ENCODE measurements at places on chromosomes 5 and 9. TPM values are rescaled to one million over a fixed set of nuclear protein-coding genes. Genes with fewer than 3 reads are reported as not detected.

GRCh38 chr9:70753311-70753710 is 338.9 kb upstream of the KLF9 start:
- H3K4me1 ChIP-seq: peaks cover 14% of the 10 kb centered on the region
- peaks cover 6% of the 10 kb centered on the region for H3K36me3 ChIP-seq
- no peak overlapping the region for H3K4me3 ChIP-seq
- peak; percentile 10 for DNase-seq
- H3K27ac ChIP-seq: no peak overlapping the region

- no peak for DNase-seq
- H3K27me3 ChIP-seq: peaks cover 75% of the 10 kb centered on the region
- H3K4me1 ChIP-seq: peaks cover 8% of the 10 kb centered on the region
- no peaks in the 10 kb centered on the region for H3K36me3 ChIP-seq
These were observed 617 bp upstream of the PTPRD start for GRCh38 chr9:10613419-10613818.

DNA sequence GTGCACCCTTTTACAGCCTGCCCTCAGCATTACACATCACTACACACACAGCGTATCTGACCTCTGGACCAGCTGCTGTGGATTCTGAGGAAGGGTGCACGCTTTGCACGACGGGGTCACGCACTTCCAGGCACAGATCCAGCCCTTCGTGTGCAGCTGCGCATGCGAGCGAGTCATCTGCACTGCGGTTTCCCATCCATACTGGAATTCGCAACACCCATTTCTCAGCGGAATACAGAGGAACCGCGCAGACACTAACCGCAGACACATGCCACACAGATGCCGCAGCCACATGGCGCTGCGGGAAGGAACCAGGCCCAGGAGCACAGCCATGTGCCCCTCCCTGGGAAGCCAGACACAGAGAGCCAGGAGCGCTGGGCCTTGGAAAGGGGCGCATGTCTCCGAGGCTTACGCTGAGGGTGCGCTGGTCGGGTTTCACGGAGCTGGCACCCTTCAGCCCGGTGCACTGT is 43.5 kb downstream of the PNPLA7 start:
- H3K4me1 ChIP-seq: no peaks in the 10 kb centered on the region
- no peak overlapping the region for H3K4me3 ChIP-seq
- no peak for DNase-seq
- no peak overlapping the region for H3K27ac ChIP-seq
- no peaks in the 10 kb centered on the region for H3K36me3 ChIP-seq
- H3K27me3 ChIP-seq: no peaks in the 10 kb centered on the region

DNA sequence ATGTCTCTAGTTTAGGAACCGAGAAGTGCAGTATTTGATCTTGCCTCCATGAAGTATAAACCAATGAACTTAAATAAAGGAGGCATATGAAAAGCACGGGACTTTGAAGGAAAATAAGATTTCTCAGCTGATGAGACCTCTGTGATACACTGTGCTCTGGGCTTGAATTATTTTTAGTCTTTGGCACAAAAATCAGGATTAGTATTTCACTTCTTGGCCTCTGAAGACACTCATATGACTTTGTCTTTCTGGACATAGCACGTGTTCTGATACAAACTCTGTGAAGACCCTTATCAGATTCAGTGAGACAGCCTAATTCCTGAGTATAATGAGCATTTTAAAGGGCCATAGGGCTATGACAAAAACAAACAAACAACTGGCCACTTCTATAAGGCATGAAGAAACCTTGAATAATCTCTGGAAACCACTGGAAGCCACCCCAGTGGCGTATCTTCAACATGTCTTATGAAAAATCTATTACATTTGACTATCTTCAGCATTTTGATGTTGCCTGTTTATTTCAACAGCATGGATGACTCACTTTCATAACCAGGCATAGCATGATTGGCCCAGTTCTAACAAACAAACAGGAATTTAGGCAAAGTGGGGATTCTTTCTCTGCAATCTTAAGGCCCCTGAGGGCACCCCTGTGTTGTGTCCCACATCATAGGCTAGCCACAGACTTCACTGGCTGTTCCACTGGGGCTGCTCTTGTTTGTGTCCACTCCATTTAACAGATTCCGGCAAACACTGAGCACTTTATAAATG is 90.3 kb upstream of the ZNF462 start:
- no peak for DNase-seq
- H3K4me3 ChIP-seq: no peak overlapping the region
- no peaks in the 10 kb centered on the region for H3K36me3 ChIP-seq
- no peak overlapping the region for H3K27ac ChIP-seq

- H3K4me1 ChIP-seq: no peaks in the 10 kb centered on the region
- no peak overlapping the region for H3K27ac ChIP-seq
- no peak overlapping the region for H3K4me3 ChIP-seq
- no peak for DNase-seq
- no peaks in the 10 kb centered on the region for H3K27me3 ChIP-seq
These were observed 480.0 kb upstream of the PAPPA start for GRCh38 chr9:115673599-115673998.

GRCh38 chr5:112696786-112697185 is 40.9 kb upstream of the APC start:
- H3K4me3 ChIP-seq: no peak overlapping the region
- peaks cover 9% of the 10 kb centered on the region for H3K4me1 ChIP-seq
- no peak overlapping the region for H3K27ac ChIP-seq
- H3K36me3 ChIP-seq: no peaks in the 10 kb centered on the region
- H3K27me3 ChIP-seq: no peaks in the 10 kb centered on the region

DNA sequence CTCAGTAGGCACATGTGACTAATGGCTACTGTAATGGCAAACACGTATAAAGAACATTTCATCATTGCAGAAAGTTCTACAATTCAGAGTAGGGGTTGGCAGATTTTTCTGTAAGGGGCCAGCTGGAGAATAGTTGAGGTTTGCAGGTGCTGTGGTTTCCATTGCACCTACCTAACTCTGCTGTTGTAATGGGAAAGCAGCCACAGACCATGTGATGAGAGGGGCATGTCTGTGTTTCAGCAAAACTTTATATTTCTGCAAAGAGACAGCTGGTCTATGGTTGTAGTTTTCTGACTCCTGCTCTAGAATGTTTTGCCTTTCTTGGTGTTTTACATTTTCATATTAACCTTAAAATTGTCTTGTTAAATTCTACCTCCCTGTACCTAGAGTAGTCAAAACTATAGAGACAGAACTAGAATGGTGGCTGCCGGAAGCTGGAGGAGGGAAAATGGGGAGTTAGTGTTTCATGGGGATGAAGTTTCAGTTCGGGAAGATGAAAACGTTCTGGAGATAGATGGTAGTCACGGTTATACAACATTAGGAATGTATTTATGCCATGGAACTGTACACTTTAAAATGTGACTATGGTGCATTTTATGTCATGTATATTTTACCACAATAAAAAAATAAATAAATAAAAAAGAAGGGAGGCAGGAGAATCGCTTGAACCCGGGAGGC is 44.3 kb downstream of the NUP214 start:
- DNase-seq: no peak
- H3K4me3 ChIP-seq: no peak overlapping the region
- no peaks in the 10 kb centered on the region for H3K4me1 ChIP-seq
- H3K27me3 ChIP-seq: no peaks in the 10 kb centered on the region
- peaks cover 15% of the 10 kb centered on the region for H3K36me3 ChIP-seq

- no peaks in the 10 kb centered on the region for H3K27me3 ChIP-seq
- no peaks in the 10 kb centered on the region for H3K4me1 ChIP-seq
- H3K36me3 ChIP-seq: no peaks in the 10 kb centered on the region
- no peak overlapping the region for H3K27ac ChIP-seq
These were observed 50.9 kb downstream of the COL5A1 start for GRCh38 chr9:134692573-134692860.

DNA sequence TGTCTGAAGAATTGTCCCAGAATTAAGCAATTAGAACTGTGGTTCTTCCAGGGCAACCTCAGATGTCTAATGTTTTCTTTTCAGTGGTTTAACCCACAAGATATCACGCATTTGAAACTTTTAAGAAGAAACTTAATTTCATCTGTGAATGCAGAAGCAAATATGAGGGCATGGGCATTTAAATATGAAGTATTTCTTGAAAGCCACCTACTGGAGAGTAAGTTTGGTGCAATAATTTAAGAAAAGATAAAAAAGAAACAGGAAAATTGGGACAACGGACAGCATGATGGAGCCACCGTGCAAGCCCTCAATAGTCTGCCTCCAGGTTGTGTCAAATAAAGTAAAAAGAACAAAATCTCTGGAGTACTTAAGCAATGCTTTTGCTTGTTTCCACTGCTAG is 1.2 kb upstream of the CAPSL start:
- no peak overlapping the region for H3K27ac ChIP-seq
- no peak overlapping the region for H3K4me3 ChIP-seq
- peaks cover 15% of the 10 kb centered on the region for H3K27me3 ChIP-seq

DNA sequence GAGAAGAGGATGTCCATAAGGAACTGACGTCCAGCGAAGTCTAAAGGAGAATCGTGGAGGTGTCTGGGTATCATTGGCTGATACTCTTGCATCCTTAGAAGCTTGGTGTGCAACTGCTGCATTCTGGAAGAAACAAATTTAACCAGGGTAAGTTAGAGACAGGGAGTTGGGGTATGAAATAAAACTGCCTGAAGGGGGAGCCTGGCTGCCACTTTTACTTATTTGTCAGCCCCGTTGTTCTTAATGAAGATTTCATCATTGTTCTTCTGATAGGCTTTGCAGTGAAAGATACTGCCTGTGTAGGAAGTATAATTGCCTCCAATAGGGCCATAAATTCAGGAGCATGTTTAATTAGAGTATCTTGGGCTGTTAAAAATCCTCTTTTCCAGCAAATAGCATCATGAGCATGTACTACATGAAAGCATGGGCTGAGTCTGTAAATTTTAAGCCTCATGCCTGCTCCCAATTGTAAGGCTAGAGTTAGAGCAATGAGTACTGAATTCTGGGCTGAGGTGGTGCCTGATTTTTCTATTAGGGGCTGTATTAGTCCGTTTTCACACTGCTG is 1264.5 kb upstream of the ACO1 start:
- DNase-seq: peak; percentile 32
- no peaks in the 10 kb centered on the region for H3K27me3 ChIP-seq
- no peak overlapping the region for H3K27ac ChIP-seq
- H3K4me3 ChIP-seq: no peak overlapping the region
- no peaks in the 10 kb centered on the region for H3K36me3 ChIP-seq
- no peaks in the 10 kb centered on the region for H3K4me1 ChIP-seq

DNA sequence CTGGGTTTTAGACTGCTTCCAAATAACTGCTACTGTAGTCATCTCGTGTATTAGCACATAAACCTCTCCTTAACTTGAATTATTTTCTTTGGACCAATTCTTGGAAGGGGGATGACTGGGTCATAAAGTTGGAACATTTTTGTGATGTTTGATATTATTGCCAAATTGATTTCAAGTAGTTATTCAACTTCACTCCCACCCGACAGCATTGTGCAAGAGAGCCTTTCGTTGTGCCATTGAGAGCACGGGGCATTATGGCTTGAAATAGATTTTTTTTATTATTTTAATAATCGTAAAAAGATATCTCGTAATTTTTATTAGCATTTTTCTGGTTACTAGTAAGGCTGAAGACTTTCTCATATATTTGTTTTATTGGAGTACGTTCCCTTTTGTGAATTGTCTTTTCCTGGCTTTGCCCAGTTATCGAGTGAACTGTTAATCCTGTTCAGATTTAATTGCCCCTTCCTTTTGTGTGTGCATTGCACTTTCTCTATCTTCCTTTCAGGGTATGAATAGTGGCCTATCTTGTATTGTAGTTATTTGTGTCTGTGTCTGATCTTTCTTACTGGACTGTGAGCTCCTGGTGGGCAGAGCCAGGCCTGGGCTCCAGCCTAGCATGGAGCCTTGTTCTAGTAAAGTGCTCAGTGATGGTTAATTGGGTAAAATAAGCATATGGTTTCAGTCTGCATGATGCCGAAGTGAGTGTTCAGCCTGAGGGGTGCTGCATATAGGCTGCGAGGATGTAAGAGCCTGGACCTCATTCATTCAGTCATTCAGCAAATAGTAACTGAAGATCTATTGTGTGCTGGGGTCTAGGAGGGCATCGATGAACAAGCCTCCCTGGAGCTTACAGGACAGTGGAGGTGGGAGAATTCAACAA is 93.5 kb upstream of the SHB start:
- no peak overlapping the region for H3K4me3 ChIP-seq
- peaks cover 16% of the 10 kb centered on the region for H3K4me1 ChIP-seq
- no peak for DNase-seq

DNA sequence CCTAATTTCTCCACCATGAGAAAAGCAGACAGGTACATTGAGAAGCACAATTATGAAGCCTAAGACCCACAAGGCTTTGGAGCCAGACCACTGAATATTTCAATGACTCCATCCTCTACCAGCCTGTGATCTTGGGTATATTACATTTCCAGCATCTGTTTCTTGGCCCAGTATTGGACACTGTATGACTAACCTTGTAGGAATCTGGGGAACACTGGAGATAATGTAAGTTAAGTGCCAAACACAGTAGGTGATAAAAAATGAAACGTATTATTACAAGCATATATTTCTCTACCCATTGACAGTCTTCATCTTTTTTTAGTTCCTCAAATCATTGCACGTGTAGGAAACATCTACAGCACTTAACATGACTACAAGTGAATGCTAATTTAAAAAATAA is 28.6 kb upstream of the FEM1C start:
- no peak overlapping the region for H3K4me3 ChIP-seq
- no peaks in the 10 kb centered on the region for H3K27me3 ChIP-seq
- H3K4me1 ChIP-seq: peaks cover 13% of the 10 kb centered on the region
- H3K27ac ChIP-seq: no peak overlapping the region

- no peak overlapping the region for H3K27ac ChIP-seq
These were observed 109.5 kb downstream of the GADD45G start for GRCh38 chr9:89714321-89714720.

GRCh38 chr5:137040024-137040423 is 459.1 kb downstream of the SPOCK1 start:
- H3K4me1 ChIP-seq: peaks cover 11% of the 10 kb centered on the region
- H3K36me3 ChIP-seq: no peaks in the 10 kb centered on the region
- DNase-seq: no peak
- H3K4me3 ChIP-seq: no peak overlapping the region

DNA sequence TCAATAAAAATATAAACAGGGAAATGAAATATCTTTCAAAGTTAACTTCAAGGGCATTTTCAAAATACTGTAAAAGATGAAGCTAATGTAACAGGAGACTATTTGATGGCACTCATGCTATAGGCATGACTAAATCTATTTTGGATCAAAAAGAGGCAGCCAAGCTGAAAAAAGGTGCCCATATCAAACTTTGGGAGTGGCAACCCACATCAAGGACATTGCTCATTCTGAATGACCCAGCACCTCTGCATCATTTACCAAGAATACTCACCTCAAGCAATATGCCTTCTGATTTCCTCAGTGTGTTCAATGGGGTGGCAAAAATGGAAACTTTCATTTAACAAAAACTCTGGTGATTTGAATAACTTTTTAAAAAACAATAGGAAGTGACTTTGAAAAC is 853.3 kb downstream of the TLE1 start:
- DNase-seq: no peak
- peaks cover 7% of the 10 kb centered on the region for H3K4me1 ChIP-seq
- no peaks in the 10 kb centered on the region for H3K27me3 ChIP-seq

- no peak overlapping the region for H3K4me3 ChIP-seq
- H3K4me1 ChIP-seq: peaks cover 13% of the 10 kb centered on the region
- DNase-seq: no peak
- H3K36me3 ChIP-seq: no peaks in the 10 kb centered on the region
These were observed 355.5 kb downstream of the ARRDC3 start for GRCh38 chr5:91027405-91028139.

GRCh38 chr5:87594566-87594965 is 181.8 kb upstream of the CCNH start:
- H3K36me3 ChIP-seq: no peaks in the 10 kb centered on the region
- no peak overlapping the region for H3K4me3 ChIP-seq
- no peak overlapping the region for H3K27ac ChIP-seq
- H3K4me1 ChIP-seq: no peaks in the 10 kb centered on the region
- no peak for DNase-seq
- no peaks in the 10 kb centered on the region for H3K27me3 ChIP-seq

The KCNIP1 gene
- 2.8 TPM for total RNA-seq

The ARID3C gene
- total RNA-seq: 5.3 TPM

The TRPM3 gene
- 37.2 TPM for total RNA-seq

The UNC5A gene
- total RNA-seq: 1.2 TPM
